ENCODE measurements at places on chromosomes 5 and 9. TPM values are rescaled to one million over a fixed set of nuclear protein-coding genes. Genes with fewer than 3 reads are reported as not detected.

The SAXO1 gene
- not detected for total RNA-seq

The IL5 gene
- not detected for total RNA-seq

The PELO gene
- 67.6 TPM for total RNA-seq

The NR5A1 gene
- not detected for total RNA-seq

The SLC6A18 gene
- not detected for total RNA-seq

The CBY3 gene
- total RNA-seq, result not detected

The ADAMTS19 gene
- 11.3 TPM for total RNA-seq

The RBM18 gene
- 11.0 TPM for total RNA-seq

The TAF1L gene
- not detected for total RNA-seq

The FCHO2 gene
- total RNA-seq, result 30.6 TPM

The FOXB2 gene
- total RNA-seq, result not detected

The SNX18 gene
- 34.9 TPM for total RNA-seq

The ERAP2 gene
- 8.0 TPM for total RNA-seq

The OGN gene
- total RNA-seq, result 12.9 TPM

The LIFR gene
- total RNA-seq, result 90.5 TPM

The SLCO6A1 gene
- total RNA-seq, result not detected

The CEL gene
- 0.35 TPM for total RNA-seq

The C5orf63 gene
- total RNA-seq, result 4.2 TPM

The MARVELD2 gene
- total RNA-seq, result 2.2 TPM

The SPINK7 gene
- total RNA-seq, result 0.89 TPM

The PTPN3 gene
- total RNA-seq, result 3.4 TPM

The RORB gene
- 0.69 TPM for total RNA-seq

The TAL2 gene
- not detected for total RNA-seq

The ADCY2 gene
- 5.8 TPM for total RNA-seq

The HAND1 gene
- total RNA-seq, result not detected

The DPYSL3 gene
- 339 TPM for total RNA-seq

The MYO10 gene
- 5.6 TPM for total RNA-seq

The C5orf52 gene
- not detected for total RNA-seq

The CATSPER3 gene
- total RNA-seq, result not detected

The SV2C gene
- 0.23 TPM for total RNA-seq

The NADK2 gene
- total RNA-seq, result 61.4 TPM

The IFNK gene
- total RNA-seq, result not detected

The FCN2 gene
- total RNA-seq, result not detected

The PCSK1 gene
- total RNA-seq, result 1.6 TPM

The ERP44 gene
- 19.2 TPM for total RNA-seq

The ANKRD33B gene
- total RNA-seq, result 6.2 TPM

The CSNK1G3 gene
- 57.6 TPM for total RNA-seq

The SMAD5 gene
- 62.7 TPM for total RNA-seq

The C9 gene
- not detected for total RNA-seq

The NR2F1 gene
- total RNA-seq, result 111 TPM

The LCN2 gene
- total RNA-seq, result 222 TPM

The NMUR2 gene
- not detected for total RNA-seq

The PCDHGA6 gene
- 11.1 TPM for total RNA-seq

The SAP30L gene
- total RNA-seq, result 83.0 TPM

The PCDHGB1 gene
- total RNA-seq, result 4.3 TPM

The PCDHB7 gene
- total RNA-seq, result 1.9 TPM

The PKD2L2 gene
- not detected for total RNA-seq

The DND1 gene
- 0.67 TPM for total RNA-seq

The BHMT2 gene
- 65.7 TPM for total RNA-seq

The FOXD4L3 gene
- total RNA-seq, result not detected

The ERGIC1 gene
- total RNA-seq, result 151 TPM

The DIPK1B gene
- 7.8 TPM for total RNA-seq
